ENCODE measurements at places on chromosomes 13 and 19.

GRCh38 chr19:40800997-40801377 lies 2.0 kb downstream of the EGLN2 start:
- no peak for DNase-seq

DNA sequence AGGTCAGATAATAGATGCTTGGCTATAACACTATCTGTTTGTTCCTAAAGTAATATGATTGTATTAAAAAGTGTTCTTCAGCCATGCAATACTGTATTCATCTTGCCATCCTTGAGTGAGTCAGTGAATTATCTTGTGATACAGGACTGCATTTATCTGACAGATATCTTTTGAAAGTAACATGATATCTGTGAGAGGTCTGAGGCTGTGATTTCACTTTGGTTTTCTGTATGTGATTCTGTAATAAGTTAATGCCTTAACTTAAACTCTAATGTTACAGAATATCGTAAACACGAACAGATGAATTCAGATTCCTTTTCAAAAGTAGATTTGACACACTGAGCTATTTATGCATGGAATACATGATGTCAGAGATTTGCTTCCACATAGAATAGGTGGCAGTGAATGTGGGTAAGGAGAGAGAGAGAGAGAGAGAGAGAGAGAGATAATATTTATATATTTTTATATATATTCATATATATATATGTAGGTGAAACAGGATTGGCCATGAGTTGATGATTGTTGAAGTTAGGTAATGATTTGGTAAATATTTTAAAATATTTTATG lies 97.9 kb upstream of the RNF113B start:
- DNase-seq = no peak

DNA sequence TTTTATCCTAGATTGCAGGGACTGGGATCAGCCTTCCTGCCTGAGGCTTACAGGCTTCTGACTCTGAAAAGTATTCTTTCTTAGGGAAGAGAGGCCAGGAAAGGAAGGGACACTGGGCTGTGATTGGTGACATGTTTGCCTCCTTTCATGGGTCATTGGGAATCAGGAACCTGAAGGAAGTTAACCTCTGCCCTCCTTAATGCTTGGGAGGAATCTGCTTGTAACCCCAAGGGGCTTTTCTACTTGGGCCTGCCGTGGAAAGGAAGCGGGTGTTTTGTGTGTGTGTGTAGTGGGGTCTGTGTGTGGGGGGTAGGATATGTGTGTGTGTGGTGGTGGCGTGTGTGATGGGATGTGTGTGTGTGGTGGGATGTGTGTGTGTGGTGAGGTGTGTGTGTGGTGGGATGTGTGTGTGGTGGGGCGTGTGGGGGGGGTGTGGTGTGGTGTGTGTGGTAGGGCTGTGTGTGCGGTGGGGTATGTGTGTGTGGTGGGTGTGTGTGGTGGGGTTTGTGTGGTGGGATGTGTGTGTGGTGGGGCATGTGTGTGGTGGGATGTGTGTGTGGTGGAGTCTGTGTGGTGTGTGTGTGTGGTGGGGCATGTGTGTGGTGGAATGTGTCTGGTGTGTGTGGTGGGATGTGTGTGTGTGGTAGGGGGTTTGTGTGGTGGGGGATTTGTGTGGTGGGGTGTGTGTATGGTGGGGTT lies 41.3 kb upstream of the NPAS1 start:
- no peak for DNase-seq

- no peak for DNase-seq
Observed at GRCh38 chr19:55644191-55644833, 863 bp downstream of the ZNF581 start.

DNA sequence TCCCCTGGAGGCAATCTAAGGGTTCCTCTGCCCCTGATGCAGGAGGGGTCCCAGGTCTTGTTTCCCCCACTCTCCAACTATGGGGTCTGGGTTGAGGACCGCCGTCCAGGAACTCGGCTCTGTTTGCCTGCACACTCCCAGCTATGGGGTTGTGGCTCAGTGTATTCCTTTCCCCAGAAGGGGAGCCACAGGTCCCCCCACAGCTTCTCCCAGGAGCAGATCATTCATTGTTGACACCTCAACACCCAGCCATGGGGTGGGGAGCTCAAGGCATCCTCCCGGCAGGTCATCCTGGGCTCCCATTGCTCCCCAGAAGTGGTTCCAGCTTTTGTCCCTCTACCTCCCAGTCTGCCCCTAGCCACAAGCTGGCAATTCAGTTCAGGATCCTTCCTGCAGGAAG lies 975 bp downstream of the ZNF358 start:
- DNase-seq = no peak

DNA sequence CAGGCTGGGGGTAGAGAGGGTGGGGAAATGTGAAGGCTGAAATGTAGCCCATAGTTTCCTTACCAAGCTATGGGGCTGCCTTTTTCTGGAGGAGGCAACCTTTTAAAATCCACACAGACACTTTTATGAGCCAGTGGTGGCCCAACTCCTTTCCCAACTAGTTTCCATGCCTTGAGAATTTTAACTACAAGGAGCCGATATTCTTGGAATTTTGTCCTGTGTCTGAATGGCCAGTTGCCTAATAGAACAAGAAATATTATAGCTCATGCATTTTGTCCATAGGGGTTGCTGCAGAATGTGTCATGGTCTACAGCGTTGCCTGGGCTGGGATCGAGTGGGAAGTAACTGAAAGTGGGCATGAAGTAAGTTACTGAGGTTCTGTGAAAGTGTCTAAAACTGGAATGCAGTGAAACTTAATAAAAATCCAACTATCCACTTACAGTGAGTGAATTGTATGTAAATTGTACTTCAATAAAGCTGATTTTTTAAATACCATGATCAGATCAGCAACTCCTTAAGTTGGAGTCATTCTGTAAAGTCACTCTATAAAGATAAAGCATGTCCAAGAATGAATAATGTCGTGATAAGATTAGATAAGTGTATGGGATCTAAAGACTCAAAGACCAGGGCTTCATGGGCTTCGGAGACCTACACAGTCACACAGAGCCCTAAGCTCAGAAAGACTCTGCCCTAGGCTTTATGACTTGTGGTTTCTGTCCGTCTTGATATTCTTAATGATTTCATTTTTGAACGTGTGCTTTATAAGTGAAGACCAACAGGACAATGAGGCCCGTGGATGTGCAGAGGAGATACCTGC lies 122.6 kb upstream of the FNDC3A start:
- no peak for DNase-seq

DNA sequence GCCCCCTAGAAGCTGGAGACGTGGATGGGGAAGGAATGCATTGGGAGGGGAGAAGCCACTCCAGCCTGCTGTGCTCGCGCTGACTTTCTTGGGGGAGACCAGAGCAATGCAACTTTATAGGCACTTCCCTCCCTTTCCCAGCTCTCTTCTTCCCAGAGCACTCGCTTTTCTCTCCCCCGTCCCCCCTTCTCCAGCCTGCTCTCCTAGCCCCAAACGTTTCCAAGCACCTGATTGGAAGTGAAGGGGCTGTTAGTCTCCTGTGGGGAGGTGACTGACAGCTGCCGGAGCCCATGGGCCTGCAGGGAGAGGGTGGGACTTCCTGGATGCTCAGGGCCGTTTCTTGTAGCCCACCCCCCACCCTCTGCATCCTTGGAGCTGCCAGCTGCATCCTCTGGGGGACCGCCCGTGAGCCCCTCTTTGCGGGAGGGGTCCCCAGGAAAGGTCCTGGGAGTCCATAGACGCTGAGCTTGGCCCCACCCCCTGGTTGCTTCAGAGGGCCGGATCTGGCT lies 2.5 kb downstream of the HDGFL2 start:
- no peak for DNase-seq

DNA sequence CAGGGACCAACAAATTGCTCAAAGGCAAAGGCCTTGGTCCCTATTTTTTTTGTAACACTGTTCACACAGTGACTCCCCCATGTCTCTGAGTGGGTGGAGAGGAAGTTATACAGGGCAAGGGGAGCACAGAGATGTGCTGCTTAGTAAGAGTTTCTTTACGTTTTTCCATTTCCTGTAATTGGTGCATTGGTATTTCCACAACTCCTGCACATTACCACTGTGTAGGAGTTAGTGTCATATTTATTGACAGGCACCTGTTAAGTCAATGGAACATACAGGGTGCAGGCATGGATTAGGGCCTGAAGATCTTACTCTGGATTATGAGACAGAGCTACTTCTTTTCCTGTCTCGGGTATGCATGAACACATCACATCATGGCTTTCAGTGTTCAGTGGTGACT lies 45.2 kb downstream of the SOX21 start:
- no peak for DNase-seq

DNA sequence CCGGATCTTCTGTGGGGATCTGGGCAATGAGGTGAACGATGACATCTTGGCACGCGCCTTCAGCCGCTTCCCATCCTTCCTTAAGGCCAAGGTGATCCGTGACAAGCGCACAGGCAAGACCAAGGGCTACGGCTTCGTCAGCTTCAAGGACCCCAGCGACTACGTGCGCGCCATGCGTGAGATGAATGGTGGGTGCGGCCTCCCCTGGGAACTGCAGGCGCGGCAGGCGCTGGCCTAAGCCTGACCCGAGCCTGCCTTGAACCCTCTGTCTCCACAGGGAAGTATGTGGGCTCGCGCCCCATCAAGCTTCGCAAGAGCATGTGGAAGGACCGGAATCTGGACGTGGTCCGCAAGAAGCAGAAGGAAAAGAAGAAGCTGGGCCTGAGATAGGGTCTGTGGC lies 4.4 kb upstream of the ETV2 start:
- no peak for DNase-seq

DNA sequence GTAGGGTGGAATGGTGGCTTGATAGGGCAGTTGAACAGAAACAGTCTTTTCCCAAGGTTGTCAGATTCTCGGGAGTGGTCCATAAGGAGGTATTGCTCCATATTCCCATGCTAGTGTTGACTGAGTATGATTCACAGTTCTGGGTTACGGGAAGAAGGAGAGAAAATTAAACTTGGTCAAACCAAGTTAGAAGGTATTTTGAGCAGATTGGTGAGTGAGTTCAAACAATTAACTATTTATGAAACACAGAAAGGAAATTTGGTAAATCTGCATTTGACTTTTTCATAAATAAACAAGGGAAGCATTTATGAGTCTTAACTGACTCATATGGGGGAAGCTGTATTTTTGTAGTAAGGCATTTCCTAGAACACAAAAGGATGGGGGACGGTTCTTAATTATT lies 2419.4 kb downstream of the PCDH9 start:
- DNase-seq = no peak

- DNase-seq = no peak
Observed at GRCh38 chr19:20256606-20257005, 89.6 kb downstream of the ZNF486 start.

GRCh38 chr13:46010148-46010547 lies 42.4 kb downstream of the ZC3H13 start:
- no peak for DNase-seq

All from right lung (tissue), 10 donors.